Stimulated activated CD4-positive, alpha-beta T cell treated with anti-CD3 and anti-CD28 coated beads, Interleukin-2, amount 100 ng/mL, for 24 hours (primary cell): ENCODE measurements at places on chromosomes 16 and 17.

DNA sequence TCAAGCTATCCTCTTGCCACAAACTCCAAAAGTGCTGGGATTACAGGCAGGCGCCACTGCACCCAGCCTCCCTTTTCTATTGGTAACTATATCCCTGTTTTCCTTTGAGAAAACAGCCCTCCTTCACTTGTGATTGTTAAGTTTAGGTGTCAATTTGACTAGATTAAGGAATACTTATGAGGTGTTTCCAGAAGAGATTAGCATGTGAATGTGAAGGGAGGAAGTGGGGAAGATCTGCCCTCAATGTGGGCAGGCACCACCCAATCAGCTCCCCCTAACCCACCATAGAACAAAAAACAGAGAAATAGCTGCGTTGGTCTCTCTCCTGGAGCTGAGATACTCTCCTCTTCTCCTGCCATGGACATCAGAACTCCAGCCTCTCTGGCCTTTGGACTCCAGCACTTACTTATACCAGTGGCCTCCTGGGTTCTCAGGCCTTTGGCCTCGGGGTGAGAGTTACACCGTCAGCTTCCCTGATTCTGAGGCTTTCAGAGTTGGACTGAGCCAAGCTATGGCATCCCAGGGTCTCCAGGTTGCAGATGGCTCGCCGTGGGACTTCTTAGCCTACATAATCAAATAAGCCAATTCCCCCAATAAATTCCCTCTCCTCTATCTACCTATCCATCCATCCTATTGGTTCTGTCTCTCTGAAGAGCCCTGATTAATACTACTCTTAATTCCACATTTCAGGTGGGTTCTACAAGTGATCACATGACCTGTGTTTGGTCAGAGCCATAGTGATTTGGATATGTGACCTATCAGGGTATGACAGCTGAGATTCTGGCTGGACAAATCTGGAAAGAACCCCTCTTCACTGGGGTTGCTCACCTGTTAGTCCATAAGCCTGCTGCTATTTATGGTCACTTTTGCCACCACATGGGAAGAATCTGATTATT lies 12.0 kb upstream of the STAT3 start:
- no peak for DNase-seq

DNA sequence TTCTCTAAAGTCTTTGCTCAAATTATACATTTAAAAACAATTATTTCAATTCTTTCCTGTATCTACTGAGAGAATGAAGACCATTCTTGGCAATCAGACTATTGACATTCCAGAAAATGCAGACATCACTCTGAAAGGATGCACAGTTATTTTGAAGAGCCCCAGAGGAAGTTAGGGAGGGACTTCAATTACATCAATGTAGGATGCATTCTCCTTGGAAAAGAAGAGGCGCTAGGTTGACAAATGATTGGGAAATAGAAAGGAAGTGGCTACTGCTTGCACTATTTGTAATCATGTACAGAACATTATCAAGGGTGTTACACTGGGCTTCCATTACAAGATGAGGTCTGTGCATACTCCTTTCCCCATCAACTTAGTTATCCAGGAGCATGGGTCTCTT lies 74.3 kb downstream of the SSH2 start:
- DNase-seq, result no peak

DNA sequence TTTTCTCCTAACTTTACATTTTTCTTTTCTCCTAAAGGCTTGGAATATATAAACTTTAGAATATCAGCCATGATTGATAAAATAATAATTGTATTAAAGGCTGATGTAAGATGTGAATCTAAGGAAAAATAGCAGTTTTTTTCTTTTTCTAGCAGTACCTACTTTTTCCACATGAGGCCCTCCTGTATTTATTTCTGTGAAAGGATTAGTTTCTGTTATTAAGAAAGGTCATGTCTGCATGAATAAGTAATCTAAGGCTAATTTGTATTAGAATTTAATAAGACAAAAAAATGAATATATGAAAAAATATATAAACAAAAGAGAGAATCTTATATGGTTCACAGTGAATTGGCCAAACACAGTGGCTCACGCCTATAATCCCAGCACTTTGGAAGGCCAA lies 85.3 kb downstream of the STXBP4 start:
- no peak for DNase-seq

DNA sequence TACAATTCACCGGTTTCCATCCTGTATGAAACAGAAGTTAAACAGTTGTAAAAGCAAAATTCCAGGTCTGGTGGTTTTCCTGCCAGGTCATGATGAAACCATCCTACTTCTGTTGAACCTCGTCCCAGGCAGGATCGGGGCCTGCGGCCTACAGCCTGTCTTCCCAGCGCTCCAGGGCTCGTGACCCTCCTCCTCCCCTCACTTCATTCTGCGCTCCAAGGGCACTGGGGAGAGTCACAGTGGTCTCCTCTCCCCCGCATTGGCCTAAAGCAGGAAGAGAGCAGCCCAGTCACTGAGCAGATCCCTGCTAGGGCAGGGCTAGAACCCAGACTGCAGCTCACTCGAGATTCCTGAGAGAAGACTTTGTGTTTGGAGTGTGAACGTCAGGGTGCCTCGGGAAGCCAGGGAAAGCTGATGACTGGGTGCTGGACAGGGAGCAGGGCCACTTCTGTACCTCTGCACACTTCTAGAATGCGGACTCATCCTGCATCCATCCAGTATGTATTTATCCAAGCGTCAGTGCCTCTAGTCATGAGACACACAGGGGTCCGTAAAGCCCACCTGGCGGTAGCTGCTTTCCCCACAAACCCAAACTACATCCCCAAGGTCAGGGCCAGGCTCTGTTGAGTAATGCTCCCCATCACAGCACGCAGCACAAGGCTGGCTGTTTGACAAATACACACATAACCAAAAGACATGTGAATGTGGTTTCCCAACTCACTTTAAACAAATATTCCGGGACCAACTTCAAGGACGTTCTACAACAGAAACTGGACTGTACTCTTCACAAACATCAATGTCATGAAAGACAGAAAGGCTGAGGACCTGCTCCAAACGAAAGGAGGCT lies 1.7 kb upstream of the ITGAE start:
- no peak for DNase-seq

DNA sequence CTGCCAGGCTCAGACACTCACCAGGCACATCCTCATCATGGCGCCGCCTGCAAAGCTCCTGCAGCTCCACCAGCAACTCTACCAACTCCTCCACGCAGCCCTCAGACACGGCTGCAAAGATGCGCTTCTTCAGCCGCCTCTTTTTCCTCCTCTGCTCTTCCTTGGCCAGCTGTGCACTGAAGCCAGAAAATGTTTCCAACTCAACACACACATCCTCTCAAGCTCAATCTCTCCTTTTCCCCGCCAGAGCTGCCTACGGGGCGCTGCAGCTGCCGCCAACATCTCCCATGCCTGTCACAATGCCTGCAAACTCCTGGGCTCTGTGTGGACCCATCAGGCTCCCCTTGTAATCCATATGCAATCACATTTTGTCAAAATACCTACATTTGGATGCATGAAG lies 14.2 kb downstream of the TRPV3 start:
- no peak for DNase-seq

GRCh38 chr17:78960928-78961327 lies 18.8 kb downstream of the LGALS3BP start:
- DNase-seq, result no peak

DNA sequence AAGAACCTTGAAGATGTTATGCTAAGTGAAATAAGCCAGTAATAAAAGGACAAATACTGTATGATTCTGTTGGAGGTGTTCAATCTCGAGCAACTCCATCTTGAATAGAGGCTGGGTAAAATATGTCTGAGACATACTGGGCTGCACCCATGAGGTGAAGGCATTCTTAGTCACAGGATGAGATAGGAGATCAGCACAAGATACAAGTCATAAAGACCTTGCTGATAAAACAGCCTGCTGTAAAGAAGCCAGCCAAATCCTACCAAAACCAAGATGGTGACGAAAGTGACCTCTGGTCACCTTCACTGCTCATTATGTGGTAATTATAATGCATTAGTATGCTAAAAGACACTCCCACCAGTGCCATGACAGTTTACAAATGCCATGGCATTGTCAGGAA lies 98.1 kb downstream of the RGS9 start:
- no peak for DNase-seq

GRCh38 chr16:52465711-52466267 lies 81.2 kb downstream of the TOX3 start:
- DNase-seq, result no peak

DNA sequence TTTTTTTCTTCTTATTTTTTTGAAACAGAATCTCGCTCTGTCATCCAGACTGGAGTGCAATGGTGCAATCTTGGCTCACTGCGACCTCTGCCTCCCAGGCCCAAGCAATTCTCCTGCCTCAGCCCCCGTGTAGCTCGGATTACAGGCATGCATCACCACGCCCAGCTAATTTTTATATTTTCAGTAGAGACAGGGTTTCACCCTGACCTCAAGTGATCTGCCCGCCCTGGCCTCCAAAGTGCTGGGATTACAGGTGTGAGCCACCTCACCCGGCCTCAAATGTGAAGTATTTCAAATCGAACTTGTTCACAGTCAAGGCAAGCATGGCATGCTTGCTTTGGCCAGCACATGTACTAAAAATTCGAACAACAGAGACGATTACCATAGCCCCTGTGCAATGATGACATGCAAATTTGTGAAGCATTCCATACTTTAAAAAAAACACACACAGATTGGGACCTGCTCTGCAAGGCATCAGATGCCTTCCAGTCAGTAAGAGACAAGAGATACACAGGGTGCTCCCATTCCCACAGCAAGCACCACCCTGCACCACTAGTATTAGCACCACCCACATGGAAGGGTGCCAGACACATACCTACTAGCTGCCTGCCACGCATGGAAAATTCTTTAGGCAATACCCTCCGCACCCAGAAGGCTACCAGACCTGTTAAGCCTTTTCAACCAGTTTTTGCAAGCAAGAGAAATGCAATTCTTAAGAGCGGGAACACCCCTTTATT lies 47.2 kb downstream of the ANKRD11 start:
- no peak for DNase-seq

DNA sequence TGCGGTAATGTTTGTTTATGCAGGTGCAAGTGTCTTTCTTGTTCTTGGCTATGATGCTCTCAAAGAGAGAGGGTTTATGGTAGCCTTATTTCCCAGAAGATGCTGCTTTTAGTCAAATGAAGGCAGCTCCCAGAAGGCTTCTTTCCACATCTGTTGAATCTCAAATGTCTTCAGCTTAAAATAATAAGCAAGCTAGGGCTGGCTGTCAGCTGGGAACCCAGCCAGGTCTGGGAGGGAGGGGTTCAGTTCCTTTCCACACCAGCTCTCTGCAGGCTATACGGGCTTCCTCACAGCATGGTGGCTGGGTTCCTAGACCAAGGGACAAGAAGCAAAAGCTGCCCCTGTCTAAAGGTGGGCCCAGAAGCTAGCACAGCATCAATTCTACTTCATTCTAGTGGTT lies 47.4 kb upstream of the ATF7IP2 start:
- no peak for DNase-seq

DNA sequence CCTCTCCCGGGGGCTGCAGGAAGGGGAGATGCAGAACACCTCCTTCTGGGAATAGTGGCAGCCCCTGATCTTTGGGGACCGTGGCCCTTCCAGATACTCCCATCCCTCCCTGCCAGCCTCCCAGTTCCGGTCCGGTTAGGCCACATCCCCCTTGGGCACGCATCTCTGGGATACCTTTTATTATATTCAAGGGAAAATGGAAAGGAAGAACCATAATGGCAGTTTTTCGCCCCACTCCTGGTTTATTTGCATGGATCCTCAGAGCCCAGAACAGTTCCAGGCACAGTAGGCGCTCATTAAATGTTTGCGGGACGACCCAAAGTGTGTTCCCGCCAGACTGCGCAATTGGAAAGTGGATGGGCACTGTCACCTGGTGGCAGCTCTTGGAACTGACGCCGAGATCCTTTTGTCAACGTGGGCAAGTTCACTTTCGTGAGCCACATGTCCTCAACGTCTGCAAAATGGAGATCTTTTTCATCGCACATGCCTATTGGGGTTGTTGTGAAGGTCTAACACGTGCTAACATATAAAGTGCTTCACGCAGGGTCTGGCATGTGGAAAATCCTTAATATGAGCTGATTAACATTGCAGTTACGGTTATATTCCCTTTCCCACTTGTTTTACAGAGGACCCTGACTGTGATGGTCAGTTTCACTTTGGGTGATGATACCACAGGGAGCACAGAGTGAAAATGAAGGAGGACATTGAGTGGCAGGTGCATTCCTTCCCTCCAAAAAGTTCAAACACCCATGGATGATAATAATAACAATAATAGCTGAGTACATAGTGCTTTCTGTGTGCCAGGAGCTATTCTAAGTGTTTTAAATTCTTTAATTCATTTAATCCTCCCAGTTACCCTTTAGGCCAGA lies 1.7 kb upstream of the GPRC5B start:
- DNase-seq, result peak; percentile 85

- DNase-seq, result no peak
Measured at GRCh38 chr17:71234349-71234748, 886.5 kb upstream of the SOX9 start.

DNA sequence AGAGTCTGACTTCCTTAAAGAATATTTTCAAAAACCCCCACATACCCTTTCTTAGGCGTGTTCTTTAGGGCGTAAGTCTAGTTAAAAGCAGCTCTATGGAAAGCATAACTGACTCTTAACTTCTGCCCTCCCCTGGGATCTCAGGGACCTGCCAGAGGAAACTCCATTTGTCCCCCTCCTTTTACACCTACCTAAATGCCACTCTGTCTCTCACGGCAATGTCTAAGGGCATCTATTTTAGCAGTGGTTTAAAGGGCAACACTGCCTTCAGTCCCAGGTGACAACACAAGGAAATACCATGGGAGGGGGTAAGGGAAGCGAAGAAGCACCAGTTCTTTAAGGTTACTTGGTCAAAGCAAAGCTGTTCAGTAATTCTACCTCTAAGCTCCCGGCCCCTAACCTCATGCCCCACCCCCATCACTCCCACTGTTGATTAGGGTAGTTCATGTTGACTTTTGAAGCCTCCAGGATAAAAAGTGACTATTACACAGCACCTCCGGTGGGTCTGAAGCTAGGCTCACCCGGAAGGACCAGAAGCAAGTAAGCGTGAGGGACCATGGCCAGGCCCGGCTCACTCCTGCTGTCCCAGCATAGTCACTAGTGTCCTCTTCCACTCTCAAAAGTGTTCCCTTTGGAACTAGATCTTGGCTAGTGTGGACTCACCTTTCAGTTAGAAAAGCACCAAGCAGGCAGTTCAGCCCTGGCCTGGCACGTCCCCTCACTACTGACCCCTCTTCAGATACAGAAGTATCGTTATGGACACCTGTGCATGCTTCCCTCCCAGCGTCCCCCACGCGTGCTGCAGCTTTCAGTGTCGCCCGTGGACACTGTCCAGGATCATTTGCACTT lies 47.1 kb downstream of the CYTH1 start:
- DNase-seq, result no peak

- no peak for DNase-seq
Measured at GRCh38 chr17:60398227-60398959, 6.5 kb upstream of the USP32 start.

GRCh38 chr16:70476272-70477020 lies 22.1 kb downstream of the FCSK start:
- peak; percentile 53 for DNase-seq

DNA sequence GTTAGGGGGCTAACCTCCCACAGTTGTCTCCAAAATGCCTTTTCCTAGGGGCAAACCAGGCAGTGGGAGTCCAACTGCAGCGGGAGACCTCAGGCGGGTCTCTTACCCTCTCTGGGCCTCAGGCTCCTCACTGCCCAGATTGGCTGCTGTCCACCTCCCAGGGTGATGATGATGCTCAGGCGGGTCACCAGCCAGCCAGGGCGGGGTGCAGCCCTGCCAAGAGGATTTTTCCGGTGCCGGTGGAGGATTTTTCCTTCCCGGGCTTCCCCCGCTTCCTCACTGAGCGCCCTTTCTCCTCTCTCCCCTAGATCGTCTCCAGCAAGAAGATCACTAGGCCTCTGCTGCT lies 22.8 kb downstream of the CPNE2 start:
- DNase-seq, result no peak

GRCh38 chr17:27511168-27511883 lies 55.1 kb downstream of the KSR1 start:
- no peak for DNase-seq
